ENCODE measurements at places on chromosomes 2 and 18. TPM values are rescaled to one million over a fixed set of nuclear protein-coding genes. Genes with fewer than 3 reads are reported as not detected.

- H3K27ac ChIP-seq, result no peak overlapping the region
- H3K4me1 ChIP-seq, result no peaks in the 10 kb centered on the region
- no peaks in the 10 kb centered on the region for H3K27me3 ChIP-seq
- no peaks in the 10 kb centered on the region for H3K36me3 ChIP-seq
- no peak for DNase-seq
- H3K4me3 ChIP-seq, result no peak overlapping the region
These were observed 200.3 kb upstream of the ID2 start for GRCh38 chr2:8481463-8482009.

DNA sequence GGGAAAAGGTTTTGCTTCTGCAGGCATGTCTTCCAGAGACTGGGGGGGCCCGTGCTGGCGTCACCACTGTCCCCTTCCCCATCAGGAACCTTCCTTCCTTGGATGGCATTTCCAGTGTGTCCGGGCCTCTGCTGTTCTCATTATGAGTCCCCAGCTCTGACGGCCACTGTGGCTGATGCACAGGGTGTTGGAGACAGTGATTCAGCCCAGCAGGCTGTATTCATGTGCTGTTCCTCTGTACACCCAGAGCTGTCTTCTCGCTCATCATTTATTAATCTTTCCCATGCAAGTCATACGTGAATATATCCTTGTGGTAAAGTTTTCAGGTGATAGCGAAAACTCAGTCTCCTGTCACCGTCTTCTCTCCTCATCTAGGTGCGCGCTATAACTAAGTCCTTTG lies 57.7 kb downstream of the ASAP2 start:
- no peaks in the 10 kb centered on the region for H3K27me3 ChIP-seq
- no peaks in the 10 kb centered on the region for H3K36me3 ChIP-seq
- peak; percentile 24 for DNase-seq

Gene MOGAT1
- total RNA-seq, result not detected

DNA sequence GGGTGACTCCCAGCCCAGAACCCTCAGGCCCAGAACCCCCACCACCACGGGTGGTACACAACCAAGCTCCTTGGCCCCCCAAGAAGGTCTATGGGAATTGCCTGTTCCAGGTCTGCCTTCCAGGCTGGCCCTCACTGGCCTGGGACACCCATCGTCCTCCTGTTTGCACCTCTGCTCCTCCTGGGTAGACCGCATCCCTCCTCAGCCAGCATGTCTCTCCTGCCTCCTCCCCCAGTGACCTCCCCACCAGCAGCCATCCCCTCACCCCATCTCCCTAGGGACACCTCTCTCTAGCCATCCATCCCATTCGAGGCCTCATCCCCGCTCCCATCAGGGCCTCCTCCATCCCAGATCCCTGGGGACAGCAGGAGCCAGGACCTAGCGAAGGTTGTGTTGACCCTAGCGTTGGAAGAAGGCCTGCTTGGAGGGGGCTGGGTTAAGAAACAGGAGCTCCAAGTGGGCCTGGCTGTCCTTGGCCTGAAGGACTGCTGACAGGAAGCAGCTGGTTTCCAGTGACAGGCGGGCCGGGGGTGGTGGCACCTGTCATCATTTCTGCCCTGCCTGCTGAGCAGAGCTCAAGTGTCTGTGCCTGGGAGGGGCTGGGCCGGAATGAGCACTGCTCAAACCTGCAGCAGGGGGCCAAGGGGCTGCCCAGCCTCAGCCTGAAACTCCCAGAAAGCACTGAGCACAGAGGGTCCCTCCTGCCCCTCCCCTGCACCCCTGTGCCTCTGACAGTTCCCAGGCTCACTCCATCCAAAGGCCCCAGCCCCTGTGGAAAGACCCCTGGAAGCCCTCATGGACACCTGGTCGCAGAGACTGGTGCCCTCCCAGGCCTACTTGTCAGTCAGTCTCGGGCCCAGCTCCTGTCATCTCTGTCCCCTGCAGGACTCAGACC lies 96.0 kb upstream of the OTOS start:
- H3K27ac ChIP-seq, result no peak overlapping the region
- H3K36me3 ChIP-seq, result no peaks in the 10 kb centered on the region
- peaks cover 6% of the 10 kb centered on the region for H3K4me1 ChIP-seq
- DNase-seq, result no peak
- H3K4me3 ChIP-seq, result no peak overlapping the region

Gene SCLY
- 28.6 TPM for total RNA-seq

- no peaks in the 10 kb centered on the region for H3K27me3 ChIP-seq
- no peak overlapping the region for H3K4me3 ChIP-seq
- H3K36me3 ChIP-seq, result no peaks in the 10 kb centered on the region
- peak; percentile 77 for DNase-seq
- H3K27ac ChIP-seq, result peak overlapping the region; percentile 16
These were observed 281.8 kb upstream of the ZEB2 start for GRCh38 chr2:144801766-144802165.

DNA sequence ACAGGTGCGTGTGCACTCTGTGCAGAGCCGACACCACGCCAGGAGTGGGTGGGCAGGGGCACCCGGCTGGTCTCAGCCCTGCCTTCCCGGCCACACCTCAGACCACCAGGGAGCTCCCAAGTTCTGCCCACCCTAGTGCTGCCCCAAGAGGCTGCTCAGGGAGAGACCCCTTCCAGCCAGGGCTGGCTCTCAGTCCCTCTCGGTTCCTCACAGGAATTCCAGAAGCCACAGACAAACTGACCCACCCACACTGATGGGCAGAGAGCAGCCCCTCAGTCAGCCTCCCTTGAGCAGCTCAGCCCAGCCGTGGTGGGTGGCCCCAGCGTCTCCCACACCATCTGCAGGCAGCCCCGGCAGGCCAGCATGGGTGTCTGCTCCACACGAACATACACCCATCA lies 33.8 kb downstream of the GPC1 start:
- no peak overlapping the region for H3K4me3 ChIP-seq
- H3K36me3 ChIP-seq, result no peaks in the 10 kb centered on the region
- no peaks in the 10 kb centered on the region for H3K4me1 ChIP-seq
- H3K27me3 ChIP-seq, result no peaks in the 10 kb centered on the region
- no peak for DNase-seq

DNA sequence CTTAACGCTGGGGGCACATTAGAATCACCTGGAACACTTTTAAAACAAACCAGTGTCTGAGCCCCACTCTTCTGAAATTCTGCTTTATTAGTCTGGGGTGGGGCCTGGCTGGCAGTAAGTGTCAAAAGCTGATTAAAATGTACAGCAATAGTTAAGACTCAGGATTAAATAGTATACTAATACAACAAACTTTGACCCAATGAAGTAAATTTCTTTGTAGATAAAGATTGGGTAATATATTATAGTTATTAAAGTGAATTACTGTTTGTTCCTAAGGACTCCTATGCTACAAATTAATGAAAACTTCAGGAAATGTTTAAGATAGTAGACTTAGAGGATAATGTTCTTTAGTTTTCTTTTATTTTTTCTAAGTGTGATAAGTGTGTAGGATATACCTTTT lies 160.9 kb downstream of the FAM124B start:
- no peak overlapping the region for H3K4me3 ChIP-seq
- no peaks in the 10 kb centered on the region for H3K4me1 ChIP-seq
- H3K36me3 ChIP-seq, result no peaks in the 10 kb centered on the region
- H3K27ac ChIP-seq, result no peak overlapping the region
- no peak for DNase-seq

DNA sequence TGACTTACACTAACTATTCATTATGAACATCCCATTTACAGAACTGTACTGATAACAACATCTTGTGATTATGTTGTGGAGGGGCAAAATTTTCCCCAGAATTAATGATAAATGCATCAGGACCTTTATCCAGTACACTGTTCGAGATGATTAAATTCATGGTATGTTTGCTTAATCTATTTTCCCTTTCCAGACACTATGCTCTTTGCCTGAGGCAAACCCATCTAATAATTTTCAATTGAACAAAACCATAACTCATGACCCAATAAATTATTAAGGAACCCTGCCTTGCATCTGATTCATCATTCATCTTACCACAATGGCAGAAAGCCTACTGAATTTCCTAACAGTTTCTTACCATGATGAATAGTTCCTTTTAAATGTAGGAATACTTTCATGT lies 385.0 kb downstream of the DSEL start:
- no peak overlapping the region for H3K4me3 ChIP-seq
- no peak for DNase-seq
- H3K4me1 ChIP-seq, result no peaks in the 10 kb centered on the region
- H3K27me3 ChIP-seq, result no peaks in the 10 kb centered on the region
- no peak overlapping the region for H3K27ac ChIP-seq

DNA sequence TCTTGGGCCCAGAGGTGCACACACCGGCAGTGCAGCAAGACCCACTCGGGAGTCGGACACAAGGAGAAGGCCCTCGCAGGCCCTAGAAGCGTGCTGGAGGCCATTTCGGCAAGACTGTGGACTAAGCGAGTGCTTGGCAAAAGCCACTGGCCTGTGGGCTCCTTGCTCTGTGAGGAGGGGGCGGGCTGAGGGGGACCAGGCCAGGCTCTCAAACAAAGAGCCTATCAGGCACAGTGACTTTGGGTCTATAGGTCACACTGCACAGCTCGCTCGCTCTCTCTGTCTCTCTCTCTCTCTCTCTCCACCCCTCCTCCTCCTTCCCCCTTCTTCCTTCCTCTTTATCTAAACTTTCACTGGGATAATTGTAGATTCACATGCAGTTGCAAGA lies 23.6 kb upstream of the ZCCHC2 start:
- H3K27me3 ChIP-seq, result no peaks in the 10 kb centered on the region
- no peak overlapping the region for H3K27ac ChIP-seq
- no peak for DNase-seq
- no peak overlapping the region for H3K4me3 ChIP-seq
- H3K36me3 ChIP-seq, result no peaks in the 10 kb centered on the region

DNA sequence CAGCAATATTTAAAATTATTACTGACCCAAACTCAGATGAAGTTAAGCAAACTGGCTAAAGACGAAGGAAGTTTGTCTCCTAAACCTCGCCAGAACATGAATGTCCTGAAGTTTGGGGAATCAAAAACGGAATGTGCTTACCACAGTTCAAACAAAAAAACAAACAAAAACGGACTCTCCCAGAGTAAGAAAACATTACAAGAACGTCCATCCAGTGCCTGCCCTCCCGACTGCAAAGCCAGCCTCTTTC lies 1.1 kb downstream of the KANSL1L start:
- H3K27ac ChIP-seq, result peak overlapping the region; percentile 87
- H3K36me3 ChIP-seq, result no peaks in the 10 kb centered on the region
- no peaks in the 10 kb centered on the region for H3K27me3 ChIP-seq
- no peak for DNase-seq
- H3K4me1 ChIP-seq, result peaks cover 12% of the 10 kb centered on the region

GRCh38 chr2:138012082-138012481 lies 47.8 kb downstream of the HNMT start:
- no peak overlapping the region for H3K4me3 ChIP-seq
- H3K27ac ChIP-seq, result no peak overlapping the region
- no peaks in the 10 kb centered on the region for H3K27me3 ChIP-seq
- H3K36me3 ChIP-seq, result no peaks in the 10 kb centered on the region

Gene PLEKHH2
- 1.1 TPM for total RNA-seq

DNA sequence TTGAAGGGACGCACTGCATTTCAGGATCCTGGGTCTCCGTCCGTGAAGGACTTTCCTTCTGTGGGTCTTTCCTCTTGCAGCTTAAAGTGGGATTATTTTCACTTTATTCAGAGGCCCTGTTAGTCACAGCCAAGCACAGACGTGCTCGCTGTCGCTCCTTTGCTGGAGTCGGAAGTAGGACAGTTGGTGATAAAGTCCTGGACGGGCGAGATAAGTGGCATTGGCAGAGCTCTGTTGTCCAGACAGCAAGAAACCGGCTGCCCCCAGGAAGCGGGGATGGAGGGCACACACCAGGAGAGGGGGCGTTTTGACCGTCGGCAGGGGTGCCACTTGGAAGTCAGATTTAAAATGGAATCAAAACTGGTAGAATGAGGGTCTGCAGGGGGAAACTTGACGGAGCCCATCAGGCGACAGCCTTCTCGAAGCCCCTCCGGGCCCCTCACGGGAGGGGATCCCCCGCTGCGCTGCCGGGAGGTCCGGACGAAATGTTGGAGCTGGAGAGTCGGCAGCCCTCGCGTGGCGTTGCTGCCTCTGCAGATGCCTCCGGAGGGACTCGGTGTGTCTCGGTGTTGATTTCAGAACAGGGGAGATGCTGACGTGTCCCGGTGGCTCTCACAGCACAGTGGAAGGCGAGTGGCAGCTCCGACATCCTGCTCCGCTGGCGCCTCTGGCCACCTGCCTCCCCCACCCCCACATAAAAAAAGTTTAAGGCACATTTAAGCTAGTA lies 124.2 kb downstream of the NFATC1 start:
- no peaks in the 10 kb centered on the region for H3K27me3 ChIP-seq
- no peak for DNase-seq
- H3K36me3 ChIP-seq, result no peaks in the 10 kb centered on the region
- peaks cover 4% of the 10 kb centered on the region for H3K4me1 ChIP-seq
- H3K27ac ChIP-seq, result no peak overlapping the region
